CD4-positive, alpha-beta T cell treated with Interleukin-21 for 1 hour (primary cell): ENCODE measurements at places on chromosomes 6 and 20.

GRCh38 chr6:11944111-11944510, 68.0 kb upstream of the HIVEP1 start:
- DNase-seq: no peak

DNA sequence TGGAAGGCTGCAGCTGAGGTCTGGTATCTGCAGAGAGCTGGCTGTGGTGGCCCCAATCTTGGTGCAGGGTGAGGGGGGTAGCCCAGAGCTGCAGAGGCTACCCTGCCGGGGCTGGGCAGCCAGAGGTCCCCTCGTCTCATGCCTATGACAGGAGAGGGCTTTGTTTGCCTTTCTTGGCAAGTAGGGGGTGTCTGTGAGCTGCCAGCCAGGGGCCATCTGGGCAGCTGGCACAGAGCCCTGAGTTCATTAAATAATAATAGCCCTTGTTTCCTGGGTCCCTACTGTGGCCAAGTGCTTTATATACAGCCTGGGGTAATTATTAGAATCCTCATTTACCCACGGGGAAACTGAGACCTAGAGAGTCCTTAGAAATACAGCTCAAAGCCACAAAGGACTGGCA, 66.6 kb downstream of the EZR start:
- DNase-seq: no peak

DNA sequence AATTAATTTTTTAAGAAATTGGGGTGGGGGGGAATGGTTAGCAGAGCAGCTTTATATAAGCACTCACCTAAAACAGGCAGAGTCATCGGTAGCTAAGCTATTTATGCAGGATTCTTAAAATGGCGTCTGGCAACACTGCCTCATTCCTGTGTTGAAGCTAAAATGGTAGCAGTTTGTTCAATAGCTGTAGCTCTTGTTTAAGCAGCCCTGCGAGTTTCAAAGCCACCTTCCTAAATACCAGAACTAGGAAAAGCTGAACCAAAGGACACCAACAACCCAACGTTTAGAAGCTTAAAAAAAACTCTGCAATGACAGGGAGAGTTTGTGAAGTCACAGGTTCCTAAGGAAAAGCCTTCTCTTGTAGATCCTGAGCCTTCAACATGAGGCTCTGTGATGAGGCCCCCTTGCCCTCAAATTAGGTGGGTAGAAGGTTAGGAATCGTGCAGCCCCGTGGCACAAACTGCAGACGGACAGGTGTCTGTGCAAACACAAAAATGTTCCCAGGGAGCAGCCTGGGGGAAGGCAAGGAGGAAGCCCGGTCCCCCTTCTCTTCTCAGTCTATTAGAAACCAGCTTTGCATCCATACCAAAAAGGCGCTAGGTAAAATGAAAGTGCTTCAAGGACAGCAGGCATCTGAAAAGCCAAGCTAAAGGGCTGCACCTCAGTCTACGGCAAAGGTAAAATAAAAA, 4.7 kb downstream of the ZMYND8 start:
- no peak for DNase-seq

DNA sequence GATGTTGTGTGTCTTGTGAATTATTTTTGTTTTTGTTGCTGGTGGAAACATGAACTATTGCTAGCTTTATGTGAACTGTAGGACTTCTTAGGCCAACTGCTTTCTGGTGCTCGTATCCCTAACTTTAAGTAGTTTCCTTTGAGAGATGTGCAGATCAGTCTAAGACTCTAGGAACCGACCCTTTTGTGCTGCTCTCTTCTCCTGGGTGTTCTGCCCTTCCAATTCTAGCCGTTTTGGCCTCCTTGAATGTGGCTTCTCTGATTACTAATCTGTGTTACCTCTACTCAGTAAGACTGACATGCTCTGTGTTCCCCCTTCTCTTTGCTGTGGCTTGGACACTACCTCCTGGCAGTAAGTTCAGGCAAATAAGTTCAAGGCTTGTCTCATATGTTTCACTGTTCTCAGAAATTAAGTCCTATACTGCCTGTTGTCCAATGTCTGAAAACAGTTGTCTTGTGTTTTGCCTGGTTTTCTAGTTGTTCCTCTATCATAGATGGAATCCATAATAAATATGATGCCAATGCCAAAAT, 58.0 kb downstream of the FOXO3 start:
- no peak for DNase-seq

DNA sequence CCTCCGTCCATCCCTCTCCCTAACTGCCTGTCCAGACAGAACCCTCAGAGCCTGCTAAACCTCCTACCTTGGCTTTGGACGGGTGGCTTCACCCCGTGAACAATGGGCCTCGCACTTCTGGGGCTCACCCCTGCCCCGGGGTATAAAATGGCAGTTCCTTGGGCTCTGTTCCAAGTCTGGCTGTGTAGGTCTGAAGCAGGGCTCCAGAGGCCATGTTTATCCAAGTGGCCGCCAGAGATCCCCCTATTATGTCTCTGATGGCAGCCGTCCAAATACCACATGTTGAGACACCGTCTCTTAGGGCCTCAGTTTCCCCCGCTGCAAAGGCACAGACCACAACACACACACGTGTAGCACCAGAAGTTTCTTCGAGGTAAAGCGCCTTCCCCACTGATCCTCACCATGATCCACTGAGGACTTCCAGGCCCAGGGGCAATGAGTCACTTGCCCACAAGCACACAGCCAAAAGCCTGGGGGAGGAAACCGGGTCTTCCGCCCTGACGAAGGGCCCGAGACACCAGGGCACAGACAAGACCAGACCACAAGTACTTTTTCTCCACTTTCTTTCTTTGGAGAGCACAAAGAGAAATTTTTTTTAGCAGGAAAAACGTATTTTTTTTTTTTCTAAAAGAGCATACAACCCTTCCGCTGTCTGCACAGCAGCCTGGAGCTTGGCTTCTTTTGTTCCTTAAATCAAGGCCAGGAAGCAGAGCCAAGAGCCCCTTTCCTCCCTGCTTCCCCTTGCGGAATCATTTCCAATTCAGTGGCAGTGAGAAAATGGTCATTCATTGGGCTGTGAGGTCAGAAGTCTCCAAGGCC, 11.8 kb downstream of the CPNE5 start:
- DNase-seq: no peak

DNA sequence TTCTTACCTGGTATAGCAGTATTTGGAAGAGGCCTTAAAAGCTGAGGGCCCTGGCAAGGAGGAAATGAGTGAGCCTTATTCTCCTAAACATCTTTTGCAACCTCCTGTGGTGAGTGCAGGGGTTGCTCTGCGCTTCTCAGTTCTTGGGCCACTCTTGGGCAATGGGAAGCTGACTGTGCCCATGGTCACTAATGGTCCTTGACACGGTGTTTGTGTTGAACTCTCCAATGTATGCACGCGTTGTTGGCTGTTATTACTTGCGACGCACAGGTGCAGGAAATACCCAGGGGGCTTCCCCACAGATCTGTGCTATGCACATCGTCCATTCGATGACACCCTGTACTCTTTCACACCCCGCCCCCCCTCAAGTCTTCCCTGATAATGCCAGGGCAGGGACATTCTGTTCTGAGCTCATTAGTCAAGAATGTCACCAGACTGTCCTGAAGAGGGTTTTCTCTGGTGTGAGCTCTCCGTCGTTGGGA, 79.7 kb downstream of the EDN1 start:
- DNase-seq: no peak
